ENCODE measurements at places on chromosomes 2 and 18.

DNA sequence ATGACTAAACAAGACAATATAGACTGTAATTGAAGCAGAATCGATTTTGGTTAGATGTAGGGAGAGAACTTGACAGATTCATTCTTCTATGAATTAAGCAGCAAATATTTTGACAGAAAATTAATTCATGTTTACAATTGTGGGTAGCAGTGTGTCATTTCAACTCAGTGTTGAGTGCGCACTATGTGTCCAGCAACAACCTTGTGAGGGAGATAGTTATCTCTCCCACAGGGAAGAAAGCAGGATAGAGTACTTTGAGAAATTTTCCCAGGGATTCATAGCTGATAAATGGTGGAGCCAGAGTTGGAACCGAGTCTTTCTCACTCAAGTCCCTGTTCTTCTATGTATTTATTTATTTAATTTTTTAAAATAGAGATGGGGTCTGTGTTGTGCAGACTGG lies 5.2 kb downstream of the MRPL33 start:
- no peak for DNase-seq

DNA sequence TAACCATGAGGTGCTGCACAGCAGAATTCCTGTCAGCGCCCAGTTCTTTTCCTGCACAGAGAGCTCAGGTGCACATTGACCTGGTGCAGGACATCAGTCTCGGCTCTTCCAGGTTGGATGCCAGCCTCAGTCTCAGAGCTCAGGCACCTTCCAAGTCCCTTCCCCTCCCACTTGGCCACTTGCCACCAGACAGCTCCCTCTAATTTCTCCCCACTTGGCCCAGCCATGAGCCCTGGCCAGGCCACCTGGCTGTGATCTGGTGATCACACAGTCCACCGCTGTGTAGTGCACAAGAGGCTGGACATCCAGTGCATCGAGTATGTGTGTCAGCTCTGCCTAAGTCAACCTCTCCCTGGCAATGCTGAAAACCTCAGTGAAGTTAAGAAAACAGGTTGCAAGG lies 336.6 kb upstream of the MYT1L start:
- DNase-seq = no peak

DNA sequence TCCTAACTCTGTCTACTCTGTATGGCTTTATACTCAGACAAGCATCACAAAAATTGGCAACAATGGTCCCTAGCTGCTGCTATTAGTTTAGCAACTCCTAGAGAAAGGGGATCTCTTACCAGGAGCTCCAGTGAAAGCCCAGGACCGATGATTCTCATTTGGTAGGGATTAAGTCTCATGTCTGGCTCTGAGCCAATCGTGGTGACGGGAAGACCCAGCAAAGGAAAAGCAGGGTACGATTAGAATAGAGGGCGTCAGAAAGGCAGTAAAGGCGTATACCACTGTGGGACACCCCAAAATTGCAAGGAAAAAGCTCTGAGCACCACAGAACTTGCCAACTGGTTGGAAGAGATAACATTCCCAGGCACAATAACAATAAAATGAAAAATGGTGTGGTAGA lies 129.5 kb downstream of the MTCL1 start:
- DNase-seq = no peak

DNA sequence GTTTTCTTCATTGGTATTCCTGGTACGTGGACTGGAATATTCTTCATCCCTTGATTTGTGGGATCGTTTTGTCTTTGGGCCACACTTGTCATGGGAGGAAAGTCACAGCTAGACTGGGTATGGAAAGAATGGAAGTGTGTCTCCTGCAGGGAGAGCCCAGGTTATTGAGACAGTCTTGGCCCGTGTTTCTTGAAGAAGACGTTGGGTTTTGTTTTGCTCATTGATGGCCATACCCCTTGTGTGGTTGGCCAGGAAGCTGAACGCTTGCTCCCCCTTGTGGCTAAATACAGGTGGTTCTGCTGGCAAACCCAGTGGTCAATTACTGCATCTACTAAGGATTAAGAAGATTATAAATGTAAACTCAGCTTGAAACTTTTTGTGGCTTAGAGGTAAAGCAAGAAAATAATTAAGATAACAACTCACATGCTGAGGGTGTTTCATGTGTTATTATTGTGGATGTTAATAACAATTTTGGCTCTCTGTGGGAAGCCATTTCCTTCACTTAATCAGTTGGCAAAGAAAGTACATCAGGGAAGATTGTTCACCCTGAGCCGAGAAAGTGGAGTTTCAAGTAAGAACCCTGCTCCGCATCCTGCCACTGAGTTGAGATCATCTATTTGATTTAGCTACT lies 91.8 kb downstream of the NEDD4L start:
- DNase-seq = peak; percentile 69

DNA sequence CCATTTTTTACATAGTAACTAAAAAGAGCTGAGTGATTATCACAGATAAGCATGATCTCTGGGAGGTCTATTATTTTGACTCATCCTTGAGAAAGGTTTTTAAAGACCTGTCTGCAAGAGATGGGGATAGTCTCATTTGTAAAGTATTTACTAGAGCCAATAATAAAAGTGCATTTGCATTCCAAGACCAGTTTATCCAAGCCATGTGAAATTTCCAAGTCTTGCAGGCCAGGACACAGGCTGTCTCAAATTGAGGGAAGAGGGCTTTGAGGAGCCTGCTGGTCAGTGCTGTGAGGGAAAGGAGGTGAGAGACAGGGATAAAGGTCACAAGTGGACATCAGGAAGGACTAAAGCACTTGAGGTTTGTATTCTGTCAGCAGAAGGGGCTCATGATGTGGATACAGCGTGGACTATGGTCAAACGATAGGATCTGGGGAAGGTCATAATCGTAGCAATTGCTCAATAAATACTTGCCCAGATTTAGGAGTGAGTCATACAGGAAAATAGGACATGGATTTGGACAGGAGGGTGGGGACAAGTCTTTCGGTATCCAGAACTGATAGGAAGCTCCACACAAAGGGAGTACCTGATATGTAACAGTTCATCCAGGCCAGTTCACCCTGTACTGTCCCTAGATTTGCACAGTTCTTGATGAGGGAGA lies 6.6 kb upstream of the CDH2 start:
- peak; percentile 76 for DNase-seq
